Naive thymus-derived CD4-positive, alpha-beta T cell (primary cell): ENCODE measurements at places on chromosomes 2 and 18. TPM values are rescaled to one million over a fixed set of nuclear protein-coding genes. Genes with fewer than 3 reads are reported as not detected.
A peak's percentile ranks its signal among the peaks of the same experiment; 100 is the strongest.

- no peak overlapping the region for H3K4me3 ChIP-seq
- H3K36me3 ChIP-seq = no peaks in the 10 kb centered on the region
- H3K4me1 ChIP-seq = no peaks in the 10 kb centered on the region
- H3K27me3 ChIP-seq = no peaks in the 10 kb centered on the region
- no peak overlapping the region for H3K27ac ChIP-seq
Measured at GRCh38 chr2:71560638-71561011, 107.3 kb downstream of the DYSF start.

- H3K4me3 ChIP-seq = no peak overlapping the region
- no peaks in the 10 kb centered on the region for H3K36me3 ChIP-seq
- peaks cover 63% of the 10 kb centered on the region for H3K4me1 ChIP-seq
- H3K27ac ChIP-seq = no peak overlapping the region
- H3K27me3 ChIP-seq = no peaks in the 10 kb centered on the region
Measured at GRCh38 chr2:62209427-62209991, 13.6 kb downstream of the B3GNT2 start.

DNA sequence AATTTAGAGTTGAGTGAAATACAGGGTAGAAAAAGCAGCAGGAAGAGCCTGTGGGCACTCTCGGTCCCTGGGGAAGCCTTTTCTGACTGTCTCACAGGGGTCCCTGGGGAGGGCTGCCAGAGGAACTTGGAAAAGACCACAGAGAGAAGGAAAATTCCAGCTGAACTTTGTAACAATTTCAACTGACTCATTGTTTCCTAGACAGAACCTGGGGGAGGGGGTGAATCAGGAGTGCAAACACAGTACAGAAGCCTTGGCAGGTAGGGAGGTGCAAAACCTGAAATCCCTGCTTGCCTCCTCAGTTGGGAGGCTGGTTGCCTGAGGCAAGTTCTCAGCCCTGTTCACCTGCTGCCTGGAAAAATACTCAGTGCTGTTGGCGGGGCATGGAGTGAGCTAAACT is 106.8 kb downstream of the GRB14 start:
- no peaks in the 10 kb centered on the region for H3K4me1 ChIP-seq
- no peak overlapping the region for H3K27ac ChIP-seq
- no peaks in the 10 kb centered on the region for H3K27me3 ChIP-seq
- H3K36me3 ChIP-seq = no peaks in the 10 kb centered on the region
- H3K4me3 ChIP-seq = no peak overlapping the region
- no peak for DNase-seq

- no peak overlapping the region for H3K4me3 ChIP-seq
- H3K4me1 ChIP-seq = peaks cover 10% of the 10 kb centered on the region
- H3K36me3 ChIP-seq = no peaks in the 10 kb centered on the region
- no peaks in the 10 kb centered on the region for H3K27me3 ChIP-seq
Measured at GRCh38 chr18:77000527-77000926, 132.1 kb downstream of the MBP start.

TMEM17 gene
- total RNA-seq = not detected

OR6B2 gene
- total RNA-seq = not detected

GRCh38 chr18:51038110-51038509 is 8.1 kb downstream of the SMAD4 start:
- no peaks in the 10 kb centered on the region for H3K36me3 ChIP-seq
- no peak overlapping the region for H3K27ac ChIP-seq
- H3K27me3 ChIP-seq = no peaks in the 10 kb centered on the region
- no peak for DNase-seq
- H3K4me1 ChIP-seq = peaks cover 39% of the 10 kb centered on the region

- no peak for DNase-seq
- H3K27ac ChIP-seq = no peak overlapping the region
- no peaks in the 10 kb centered on the region for H3K4me1 ChIP-seq
Measured at GRCh38 chr2:4404363-4404762, 701.0 kb downstream of the DCDC2C start.

GRCh38 chr18:5097116-5097703 is 99.8 kb downstream of the AKAIN1 start:
- no peaks in the 10 kb centered on the region for H3K36me3 ChIP-seq
- no peak overlapping the region for H3K4me3 ChIP-seq
- no peak overlapping the region for H3K27ac ChIP-seq
- H3K4me1 ChIP-seq = no peaks in the 10 kb centered on the region

- H3K27ac ChIP-seq = no peak overlapping the region
- no peaks in the 10 kb centered on the region for H3K27me3 ChIP-seq
- no peak for DNase-seq
- H3K4me3 ChIP-seq = no peak overlapping the region
Measured at GRCh38 chr18:59040770-59041148, 98.9 kb upstream of the SEC11C start.

DNA sequence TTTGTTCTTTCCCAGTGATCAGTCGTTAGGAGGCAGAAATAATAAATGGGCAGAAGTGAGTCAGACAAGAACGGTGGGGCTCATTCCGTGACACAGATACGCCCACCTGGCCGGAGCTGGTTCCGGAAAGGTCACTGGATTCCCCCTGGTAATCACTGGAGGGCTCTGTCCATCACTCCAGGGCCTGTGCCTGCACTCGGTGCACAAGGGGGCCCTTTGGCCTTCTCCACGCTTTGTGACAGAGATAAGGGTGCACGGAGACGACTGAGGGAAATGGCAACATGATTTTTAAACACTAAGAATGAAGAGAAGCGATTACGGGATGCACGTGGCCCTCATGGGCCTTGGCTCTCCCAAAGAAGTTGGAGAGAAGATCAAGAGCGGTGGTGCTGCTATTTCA is 84.4 kb downstream of the PTGR3 start:
- H3K4me3 ChIP-seq = no peak overlapping the region
- H3K27ac ChIP-seq = no peak overlapping the region
- H3K27me3 ChIP-seq = no peaks in the 10 kb centered on the region
- no peaks in the 10 kb centered on the region for H3K4me1 ChIP-seq

- peaks cover 60% of the 10 kb centered on the region for H3K4me1 ChIP-seq
- H3K4me3 ChIP-seq = no peak overlapping the region
- no peaks in the 10 kb centered on the region for H3K27me3 ChIP-seq
Measured at GRCh38 chr2:201195331-201195730, 12.4 kb downstream of the CASP10 start.

EDAR gene
- 12.2 TPM for total RNA-seq

ASB18 gene
- not detected for total RNA-seq

DNA sequence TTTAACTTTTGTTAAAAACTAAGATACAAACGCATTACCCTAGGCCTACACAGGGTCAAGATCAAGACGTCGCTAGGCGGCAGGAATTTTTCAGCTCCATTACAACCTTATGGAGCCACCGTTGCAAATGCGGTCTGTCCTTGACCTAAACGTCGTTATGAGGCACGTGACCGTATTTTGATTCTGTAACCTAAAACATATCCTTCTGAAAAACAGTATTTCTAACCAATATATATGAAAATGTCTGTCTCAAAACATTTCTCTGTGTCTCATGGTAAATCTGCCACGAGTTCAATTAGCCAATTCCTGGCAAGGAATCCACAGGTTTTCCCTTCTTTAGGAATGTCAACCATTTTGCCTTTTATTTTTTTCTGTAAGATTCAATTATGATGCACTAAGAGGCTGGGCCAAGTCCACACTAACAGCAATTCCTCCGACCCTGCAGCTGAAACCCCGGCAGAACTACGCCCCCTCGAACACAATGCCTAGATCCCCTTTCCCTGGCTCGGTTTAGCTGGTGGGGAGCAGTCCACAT is 1.7 kb downstream of the RTN4 start:
- H3K4me3 ChIP-seq = peak overlapping the region; percentile 93
- H3K4me1 ChIP-seq = peaks cover 30% of the 10 kb centered on the region
- H3K27ac ChIP-seq = peak overlapping the region; percentile 81
- no peaks in the 10 kb centered on the region for H3K36me3 ChIP-seq
